HFFc6 (cell line): ENCODE measurements at places on chromosomes 2 and 18.
A peak's percentile ranks its signal among the peaks of the same experiment; 100 is the strongest.

GRCh38 chr18:48938827-48939204 lies 11.9 kb downstream of the SMAD7 start:
- DNase-seq = no peak

GRCh38 chr2:9405636-9406035 lies 17.7 kb downstream of the ITGB1BP1 start:
- DNase-seq = peak; percentile 32

- no peak for DNase-seq
Observed at GRCh38 chr2:6667326-6667725, 198.4 kb downstream of the CMPK2 start.

- no peak for DNase-seq
Observed at GRCh38 chr2:203835892-203836800, 31.4 kb upstream of the CTLA4 start.

- DNase-seq = peak; percentile 17
Observed at GRCh38 chr2:195407783-195408182, 249.2 kb upstream of the SLC39A10 start.

DNA sequence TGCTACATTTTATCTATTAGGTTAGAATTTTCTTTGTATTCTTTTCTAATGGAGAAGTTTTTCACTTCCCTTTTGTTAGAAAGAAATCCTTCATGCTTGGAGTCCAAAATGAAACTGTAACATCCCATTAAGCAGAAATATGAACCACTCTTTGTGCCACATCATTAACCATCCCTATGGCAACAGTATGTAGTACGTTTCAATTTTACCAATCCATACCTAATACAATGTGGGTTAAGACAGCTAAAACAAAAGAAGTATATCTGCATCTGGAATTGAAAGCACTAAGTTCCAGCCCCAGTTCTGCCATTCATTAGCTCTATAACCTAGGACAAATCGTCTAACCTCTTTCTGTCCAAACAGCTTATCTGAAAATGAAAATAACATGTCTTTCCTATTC lies 409.2 kb upstream of the SPHKAP start:
- DNase-seq = no peak

DNA sequence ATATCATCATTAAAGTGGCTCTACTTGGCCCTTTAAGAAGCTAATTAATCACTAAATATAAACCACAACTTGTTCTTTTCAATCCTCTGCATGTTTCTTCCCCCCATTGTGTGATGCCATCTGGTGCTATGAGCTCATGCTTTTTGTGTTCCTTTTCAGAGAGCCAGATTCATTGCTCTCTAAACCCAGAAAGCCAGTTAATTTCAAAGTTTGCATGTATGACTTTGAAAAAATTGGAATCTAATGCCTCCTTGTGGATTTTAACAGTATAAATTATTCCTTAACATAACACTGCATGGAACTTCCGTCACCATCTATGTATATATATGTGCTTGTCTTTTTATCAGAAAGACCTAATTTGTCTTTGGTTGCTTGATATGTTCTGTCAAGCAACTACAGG lies 31.1 kb downstream of the TMEM178A start:
- DNase-seq = peak; percentile 59

DNA sequence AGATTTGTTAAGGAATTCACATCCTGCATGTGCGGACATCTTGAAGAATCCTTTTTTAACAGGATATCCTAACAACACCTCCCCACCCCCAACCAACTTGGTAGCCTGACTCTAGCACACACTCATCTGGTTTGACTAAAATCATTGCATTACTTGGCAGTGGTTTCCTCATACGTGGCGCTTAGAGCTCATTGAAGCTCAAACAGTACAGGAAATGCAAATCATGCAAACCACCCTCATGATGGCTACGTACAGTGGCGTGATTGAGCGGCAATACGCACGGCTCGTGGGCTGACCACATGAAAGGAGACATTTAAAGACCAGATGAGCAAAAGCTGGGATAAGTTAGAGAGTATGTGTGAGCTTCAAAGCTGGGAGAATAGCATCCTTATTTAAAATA lies 336.2 kb downstream of the ZEB2 start:
- peak; percentile 72 for DNase-seq

DNA sequence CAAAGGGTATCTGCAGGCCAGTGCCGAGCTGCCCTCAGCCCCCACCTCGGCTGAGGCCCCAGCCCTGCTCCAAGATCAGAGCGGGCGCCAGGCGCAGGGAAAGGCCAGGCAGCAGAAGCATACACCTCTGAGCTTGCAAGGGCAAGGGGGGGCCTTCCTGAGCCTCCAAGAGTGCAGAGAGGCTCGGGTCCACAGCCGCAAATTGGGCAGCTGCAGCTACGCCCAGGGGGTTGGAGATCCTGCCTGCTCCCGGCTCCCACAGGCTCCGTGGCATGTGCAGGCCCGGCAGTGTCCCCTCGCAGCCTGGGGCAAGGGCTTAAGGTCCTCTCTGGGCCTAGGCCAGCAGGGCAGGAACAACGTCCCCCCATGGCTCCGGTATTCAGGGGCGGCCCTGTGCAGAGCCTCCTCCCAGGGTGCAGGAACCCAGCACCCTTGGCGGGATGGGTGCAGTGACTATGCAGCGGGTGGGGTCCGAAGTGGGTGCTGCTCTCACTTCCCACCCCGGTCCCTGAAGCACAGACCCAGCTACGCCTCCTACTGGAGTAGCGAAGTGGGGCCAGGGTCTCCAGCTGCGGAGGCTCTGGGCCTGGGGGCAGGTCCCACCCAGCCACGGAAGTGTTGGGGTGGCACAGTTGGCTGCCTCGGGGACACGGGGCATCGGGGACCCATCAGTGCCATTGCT lies 120.2 kb upstream of the TMEFF2 start:
- no peak for DNase-seq

DNA sequence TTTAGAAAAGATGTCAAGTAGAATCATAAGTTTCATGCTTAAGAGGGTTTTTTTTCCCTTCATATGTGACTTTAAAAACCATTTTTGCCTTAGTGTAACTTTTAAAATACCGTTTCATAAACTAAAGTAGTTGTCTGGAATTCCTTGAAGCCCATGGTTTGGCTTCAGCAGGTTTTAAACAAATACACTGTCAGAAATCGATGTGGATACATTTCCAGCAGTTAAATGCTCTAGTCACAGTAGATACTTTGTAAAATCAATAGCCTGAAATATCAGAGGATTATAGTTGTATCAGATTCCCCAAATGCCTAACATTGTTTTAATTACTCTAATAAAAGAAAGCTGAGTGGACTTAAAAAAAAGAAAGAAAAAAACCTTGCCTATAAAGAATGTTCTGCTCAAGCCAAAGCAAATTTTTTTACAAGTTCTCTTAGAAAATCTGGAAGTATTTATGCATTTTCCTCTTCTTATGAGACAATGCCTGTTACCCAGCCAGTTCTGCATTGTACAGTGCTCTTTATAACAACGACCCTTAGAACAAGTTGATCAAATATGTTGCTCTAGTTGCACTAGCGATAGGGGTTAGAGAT lies 260.5 kb downstream of the LTBP1 start:
- no peak for DNase-seq

- no peak for DNase-seq
Observed at GRCh38 chr2:136858656-136859055, 93.3 kb downstream of the THSD7B start.

DNA sequence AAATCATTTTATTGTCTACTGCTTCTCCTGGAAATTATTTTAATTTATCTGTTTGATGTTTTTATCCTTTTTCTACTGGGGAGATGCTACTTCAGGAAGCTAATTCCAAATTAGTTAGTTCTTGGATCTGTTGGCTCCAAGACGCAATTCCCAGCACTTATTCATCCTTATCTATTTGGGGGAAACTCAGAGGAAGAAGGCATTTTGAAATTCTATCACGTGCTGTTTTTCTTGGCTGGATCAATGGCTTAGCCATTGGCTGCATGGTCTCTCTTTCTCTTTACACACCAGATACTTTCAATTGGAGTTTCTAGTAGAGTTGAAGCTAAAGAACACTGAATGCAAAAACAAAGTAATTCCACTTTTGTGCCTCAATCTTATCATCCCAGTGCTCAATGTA lies 98.3 kb downstream of the RAPGEF4 start:
- DNase-seq = peak; percentile 15

DNA sequence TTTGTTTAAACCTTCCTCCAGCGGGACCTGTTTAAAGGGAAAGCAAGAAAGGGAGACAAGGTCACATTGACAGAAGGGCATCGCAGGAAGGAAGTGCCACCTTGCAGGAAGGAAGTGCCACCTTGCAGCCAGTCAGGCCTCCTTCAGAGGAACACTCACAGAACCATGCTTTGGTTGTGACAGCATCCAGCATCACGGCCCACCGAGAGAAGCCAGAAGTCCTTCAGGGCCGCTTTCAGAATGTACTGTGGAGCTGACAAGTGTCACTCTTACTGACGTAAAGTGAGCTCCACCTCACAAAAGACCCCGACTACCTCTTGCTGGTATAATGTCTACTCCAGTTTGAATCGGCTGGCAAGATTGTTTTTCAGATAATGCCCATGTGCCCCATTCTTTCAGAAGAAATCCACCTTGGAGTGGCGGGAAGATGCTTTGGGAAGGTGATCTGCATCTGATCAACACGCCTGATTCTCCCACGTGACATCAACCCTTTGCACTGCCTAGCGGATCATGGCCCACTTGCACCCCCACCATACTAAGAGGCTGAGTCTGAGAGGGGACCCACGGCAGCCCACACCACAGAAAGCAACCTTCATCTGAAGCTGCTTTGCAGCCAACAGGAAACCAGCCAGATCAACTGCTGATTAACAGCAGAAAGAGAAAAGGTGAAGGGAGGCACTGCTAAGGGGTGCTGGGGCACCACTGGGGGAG lies 99.8 kb downstream of the UXS1 start:
- no peak for DNase-seq

- no peak for DNase-seq
Observed at GRCh38 chr2:233044974-233045605, 12.6 kb downstream of the NEU2 start.

DNA sequence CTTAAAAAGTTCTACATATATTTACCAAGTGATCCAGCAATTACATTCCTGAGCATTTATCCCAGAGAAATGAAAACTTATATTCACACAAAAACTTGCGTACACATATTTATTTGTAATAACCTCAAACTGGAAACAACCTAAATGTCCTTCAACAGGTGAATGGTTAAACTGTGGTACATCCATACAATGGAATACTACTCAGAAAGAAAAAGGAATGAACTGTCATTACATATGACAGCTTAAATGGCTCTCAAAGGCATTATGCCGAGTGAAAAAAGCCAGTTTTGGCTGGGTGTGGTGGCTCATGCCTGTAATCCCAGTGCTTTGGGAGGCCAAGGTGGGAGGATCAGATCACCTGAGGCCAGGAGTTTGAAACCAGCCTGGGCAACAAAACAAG lies 79.1 kb upstream of the DYNC1I2 start:
- no peak for DNase-seq

GRCh38 chr18:57058734-57059133 lies 88.2 kb upstream of the BOD1L2 start:
- DNase-seq = no peak

GRCh38 chr2:56918790-56919189 lies 735.0 kb downstream of the CCDC85A start:
- no peak for DNase-seq

- no peak for DNase-seq
Observed at GRCh38 chr18:76707534-76707933, 114.8 kb upstream of the ZNF236 start.

DNA sequence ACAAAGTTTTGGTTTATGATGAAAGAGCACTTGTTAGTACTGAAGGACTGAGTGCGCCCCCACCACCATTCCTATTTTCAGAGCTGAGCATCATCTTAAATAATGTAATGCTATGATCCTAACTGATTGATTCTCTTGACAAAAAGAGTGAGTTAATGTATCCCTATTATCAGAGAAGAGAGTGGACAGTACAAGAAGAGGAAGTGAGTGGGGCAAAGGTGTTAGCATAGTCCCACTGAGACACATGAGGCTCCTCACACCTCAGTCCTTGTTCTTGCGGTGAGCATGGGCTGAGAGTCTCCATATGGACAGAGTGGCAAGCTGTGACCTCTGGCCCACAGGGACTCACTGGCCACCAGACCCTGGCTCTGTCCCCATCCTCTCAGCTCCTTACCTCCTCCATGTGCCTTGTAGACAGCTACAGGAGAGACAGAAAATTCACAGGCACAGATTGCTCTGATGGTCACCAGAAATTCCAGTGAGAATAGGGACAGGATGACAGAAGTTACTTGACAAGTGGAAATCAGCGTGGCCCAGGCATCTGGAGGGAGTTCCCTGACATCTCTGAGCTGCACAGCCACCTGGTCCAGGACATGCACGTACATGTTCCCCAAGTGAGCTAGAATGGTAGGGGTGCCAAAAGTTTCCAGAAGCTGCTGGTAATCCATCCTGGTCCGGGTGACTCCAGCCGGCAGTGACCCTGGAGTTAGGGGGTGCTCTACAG lies 32.6 kb downstream of the NAPG start:
- DNase-seq = no peak

GRCh38 chr18:1261054-1261453 lies 356.4 kb downstream of the ADCYAP1 start:
- DNase-seq = no peak

GRCh38 chr2:27832396-27832795 lies 57.8 kb downstream of the RBKS start:
- peak; percentile 45 for DNase-seq

GRCh38 chr18:56315363-56315762 lies 323.0 kb downstream of the TXNL1 start:
- DNase-seq = peak; percentile 50

DNA sequence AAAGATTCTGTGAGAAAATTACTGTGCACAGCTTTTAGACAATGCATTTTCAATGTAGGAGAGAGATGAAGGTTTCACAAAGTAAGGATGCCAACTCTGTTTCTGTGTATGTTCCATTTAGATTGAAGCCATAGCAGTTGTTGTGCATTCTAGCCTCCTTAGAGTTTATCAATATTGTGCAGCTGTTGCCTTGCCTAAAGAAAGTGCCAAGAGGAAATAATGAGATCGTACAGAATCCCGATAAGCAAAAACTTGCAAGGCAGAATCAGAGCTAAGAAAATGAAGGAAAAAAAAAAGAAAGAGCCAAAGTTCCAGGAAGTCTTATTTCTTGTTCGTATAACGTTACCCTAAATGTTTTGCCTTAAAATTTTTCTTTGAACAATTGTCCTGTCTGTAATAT lies 965.0 kb downstream of the DCDC2C start:
- DNase-seq = no peak

- no peak for DNase-seq
Observed at GRCh38 chr2:20618886-20619521, 31.9 kb downstream of the HS1BP3 start.

DNA sequence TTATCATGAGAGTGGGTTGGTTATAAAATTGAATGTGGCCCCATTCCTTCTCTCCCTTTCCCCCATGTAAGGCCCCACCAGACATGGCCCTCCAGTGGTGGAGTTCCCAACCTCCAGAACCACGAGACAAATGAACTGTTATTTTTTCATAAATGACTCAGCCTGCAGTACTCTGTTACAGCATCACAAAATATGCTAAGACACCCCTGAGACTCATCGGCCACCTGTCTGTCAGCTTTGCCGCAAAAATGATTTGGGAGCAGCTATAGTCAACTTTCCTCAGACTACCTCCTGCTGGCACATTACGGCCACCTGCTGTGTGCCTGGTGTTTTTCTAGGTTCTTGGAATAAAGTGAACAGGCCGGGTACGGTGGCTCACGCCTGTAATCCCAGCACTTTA lies 21.4 kb upstream of the C1QL2 start:
- no peak for DNase-seq
